ENCODE measurements at places on chromosomes 6 and 20. TPM values are rescaled to one million over a fixed set of nuclear protein-coding genes. Genes with fewer than 3 reads are reported as not detected.

NEDD9 gene
- total RNA-seq, result 16.7 TPM

FERMT1 gene
- 1.7 TPM for total RNA-seq

RNF39 gene
- not detected for total RNA-seq

DNA sequence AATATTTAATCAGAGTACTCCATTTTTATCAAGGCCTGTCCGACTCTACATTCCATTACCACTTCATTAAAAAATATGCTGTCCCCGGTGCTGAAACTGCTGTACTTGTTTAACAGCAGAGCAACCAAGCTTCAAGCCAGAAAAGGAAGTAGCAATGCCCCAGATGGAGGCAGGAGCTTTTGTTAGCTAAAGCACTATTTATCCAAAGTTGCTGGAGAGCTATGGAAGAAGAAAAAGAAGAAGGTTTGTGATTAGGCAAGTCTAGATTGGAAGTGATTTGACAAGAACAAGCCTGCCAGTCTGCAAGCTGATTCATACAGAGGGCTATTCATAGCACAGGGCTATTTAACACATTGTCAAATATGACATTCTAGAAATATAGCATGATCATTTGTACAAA, 160.9 kb upstream of the SPTLC3 start:
- no peak for DNase-seq

DNA sequence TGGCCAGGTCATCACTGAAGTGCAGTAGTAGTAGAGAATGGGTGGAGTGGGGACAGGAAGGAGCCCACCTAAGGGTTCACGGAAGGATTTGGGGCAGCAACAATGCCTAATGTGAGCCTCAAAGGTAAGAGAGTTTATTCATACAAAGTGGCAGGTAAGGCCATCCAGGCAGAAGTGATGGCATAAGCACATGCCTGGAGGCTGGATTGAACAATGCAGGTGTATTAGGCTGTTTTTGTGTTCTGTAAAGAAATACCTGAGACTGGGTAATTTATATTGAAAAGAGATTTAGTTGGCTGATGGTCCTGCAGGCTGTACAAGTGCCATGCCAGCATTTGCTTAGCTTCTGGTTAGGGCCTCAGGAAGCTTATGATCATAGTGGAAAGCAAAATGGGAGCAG, 48.3 kb downstream of the CLIC5 start:
- DNase-seq, result no peak

LRP11 gene
- total RNA-seq, result 74.7 TPM

TOX2 gene
- total RNA-seq, result 1.1 TPM

CD164 gene
- total RNA-seq, result 150 TPM

GRCh38 chr6:42093582-42094329, 43.4 kb downstream of the TAF8 start:
- no peak for DNase-seq

DNA sequence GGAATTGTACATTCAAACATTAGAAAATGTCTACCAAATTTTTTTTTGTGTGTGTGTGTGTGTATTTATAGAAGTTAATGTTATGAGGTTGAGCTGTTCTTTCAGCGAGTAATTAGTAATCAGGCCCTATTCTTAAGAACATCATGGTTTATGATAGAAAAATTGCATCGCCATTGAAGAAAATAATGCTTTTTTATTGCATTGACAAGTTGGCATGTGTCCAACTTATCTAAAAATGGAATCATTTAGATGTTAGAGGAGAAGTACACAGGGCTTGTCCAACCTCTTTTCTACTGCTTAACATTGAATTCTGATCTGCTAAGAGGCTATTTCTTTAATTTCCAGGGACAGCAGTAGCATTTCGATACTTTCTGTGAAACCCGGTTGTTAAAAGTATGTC, 61.6 kb upstream of the ADGRG6 start:
- DNase-seq, result no peak

DNA sequence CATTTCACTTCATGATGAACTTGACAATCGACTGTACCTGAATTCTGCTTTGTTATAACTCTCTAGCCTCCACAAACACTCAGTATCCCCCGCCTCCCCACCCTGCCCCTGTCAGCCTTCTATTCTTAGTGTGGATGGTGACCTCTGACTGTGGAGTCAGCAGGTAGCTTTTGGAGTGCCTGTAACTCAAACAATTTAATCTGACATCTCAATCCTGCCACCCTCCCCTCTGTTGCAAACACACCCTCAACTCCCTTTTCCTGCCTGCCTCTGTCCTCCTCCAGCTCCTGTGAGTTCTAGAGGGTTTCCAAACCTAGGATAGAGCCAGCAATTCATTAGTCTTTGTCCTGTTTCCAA, 20.3 kb downstream of the DAAM2 start:
- no peak for DNase-seq

TGM3 gene
- total RNA-seq, result not detected

KCNK16 gene
- not detected for total RNA-seq

PCSK2 gene
- total RNA-seq, result not detected

DNA sequence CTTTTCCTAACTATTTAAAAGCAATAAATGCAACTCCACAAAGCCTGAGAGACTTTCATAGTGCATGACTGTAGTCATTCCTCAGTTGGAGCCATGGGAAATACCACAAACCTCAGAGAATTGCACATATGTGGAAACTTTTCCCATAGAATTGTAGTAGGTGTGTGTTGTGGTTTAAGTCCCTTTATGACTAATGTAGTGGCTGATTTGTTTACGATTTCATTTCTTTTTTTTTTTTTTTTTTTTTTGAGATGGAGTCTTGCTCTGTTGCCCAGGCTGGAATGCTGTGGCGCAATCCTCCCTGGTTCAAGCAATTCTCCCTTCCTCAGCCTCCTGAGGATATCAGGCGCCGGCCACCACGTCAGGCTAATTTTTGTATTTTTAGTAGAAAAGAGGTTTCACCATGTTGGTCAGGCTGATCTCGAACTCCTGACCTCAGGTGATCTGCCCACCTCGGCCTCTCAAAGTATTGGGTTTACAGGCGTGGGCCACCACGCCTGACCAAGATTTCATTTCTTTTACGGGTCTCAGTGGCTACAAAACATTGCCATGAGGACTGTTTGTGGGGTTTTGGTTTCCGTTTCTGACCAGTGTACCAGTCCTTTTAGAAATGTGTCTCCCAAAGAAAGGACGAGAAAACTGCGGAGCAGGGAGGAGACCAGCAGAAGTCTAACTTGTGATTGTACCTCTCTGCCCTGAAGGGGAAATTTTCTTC, 212.1 kb upstream of the MARCKS start:
- DNase-seq, result peak; percentile 98

- DNase-seq, result no peak
Measured at GRCh38 chr6:42229506-42230119, 12.0 kb upstream of the MRPS10 start.

GRCh38 chr6:139580592-139581484, 206.4 kb upstream of the CITED2 start:
- no peak for DNase-seq

DNA sequence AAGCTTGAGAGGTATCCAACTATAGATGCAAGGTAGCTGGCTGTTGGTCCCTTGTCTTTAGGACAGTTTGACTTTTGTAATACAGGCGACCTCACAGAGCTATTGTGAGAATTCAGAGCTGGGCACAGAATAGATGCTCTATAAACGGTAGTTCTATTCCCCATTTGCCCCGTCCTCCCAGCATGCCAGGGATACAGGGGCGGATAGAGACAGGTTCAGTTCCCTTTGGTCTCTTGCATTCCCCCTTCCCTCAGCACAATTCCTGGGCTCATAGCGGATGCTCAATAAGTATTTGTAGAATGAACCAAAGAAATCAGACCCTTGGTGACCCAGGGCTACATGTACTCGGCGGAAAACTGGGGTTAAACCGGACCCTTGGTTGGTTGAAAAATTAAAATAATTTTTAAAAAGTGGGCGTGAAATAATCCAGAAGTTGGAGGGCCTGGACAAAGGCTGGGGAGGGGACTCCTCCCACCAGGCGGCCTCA, 707 bp upstream of the TOP1 start:
- no peak for DNase-seq

- no peak for DNase-seq
Measured at GRCh38 chr20:57659517-57660180, 39.4 kb upstream of the ZBP1 start.

DNA sequence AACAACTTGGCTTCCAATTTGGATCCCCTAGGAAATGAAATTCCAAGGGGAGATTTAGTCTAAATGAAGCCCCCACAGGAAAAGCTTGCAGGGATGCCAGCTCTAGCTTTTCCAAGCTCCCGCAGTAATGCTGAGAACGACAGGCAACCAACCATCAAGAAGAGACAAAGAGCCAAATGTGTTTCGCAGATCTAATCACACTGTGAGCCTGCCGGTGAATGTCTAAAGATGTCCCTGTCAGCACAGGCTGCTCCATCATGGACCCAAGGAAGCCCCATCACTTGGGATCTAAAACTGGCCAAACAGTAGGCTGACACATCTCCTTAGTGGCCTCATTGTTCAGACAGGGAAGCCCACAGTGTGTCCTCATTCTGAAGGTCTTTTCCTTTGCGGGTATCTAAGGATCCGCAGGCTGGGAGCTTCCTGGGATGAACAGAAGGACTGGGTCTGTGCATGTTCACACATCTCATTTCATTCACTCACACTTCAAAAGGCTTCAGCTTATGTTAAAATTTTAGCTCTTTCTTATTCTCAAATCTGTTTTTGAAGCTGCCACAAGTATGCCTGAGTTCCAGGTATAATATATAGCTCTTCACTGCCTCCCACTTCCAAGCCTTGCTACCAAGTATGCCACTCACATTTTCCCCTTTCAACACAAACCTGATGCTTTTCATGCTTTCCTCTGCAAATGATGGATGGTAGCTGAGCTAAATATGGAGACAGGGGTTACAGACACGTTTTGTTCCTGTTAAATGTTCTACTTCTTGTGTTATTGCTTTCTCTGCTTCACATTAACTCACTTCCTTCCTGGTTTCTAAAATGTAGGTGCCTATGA, 229.8 kb downstream of the HIVEP2 start:
- DNase-seq, result no peak

DNA sequence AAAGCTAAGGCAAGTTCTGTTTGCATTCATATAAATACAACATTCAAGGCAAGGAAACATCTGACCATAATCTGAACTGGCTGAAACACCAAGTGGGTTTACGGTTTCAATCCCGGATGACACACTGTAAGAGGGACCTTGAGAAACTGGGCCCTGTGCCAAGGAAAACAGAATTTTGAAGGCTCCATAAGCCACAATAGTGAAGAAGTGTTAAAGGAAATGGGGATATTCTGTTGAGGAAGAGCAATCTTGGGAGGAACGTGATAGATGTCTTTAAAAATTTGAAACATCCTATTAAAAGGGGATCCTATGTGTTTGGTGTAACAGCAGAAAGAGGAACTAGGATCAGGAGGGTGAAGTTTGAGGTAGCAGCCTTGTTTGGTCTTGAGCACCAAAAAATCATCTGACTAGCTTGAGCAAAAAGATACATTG, 82.4 kb upstream of the TAB2 start:
- peak; percentile 90 for DNase-seq

DNA sequence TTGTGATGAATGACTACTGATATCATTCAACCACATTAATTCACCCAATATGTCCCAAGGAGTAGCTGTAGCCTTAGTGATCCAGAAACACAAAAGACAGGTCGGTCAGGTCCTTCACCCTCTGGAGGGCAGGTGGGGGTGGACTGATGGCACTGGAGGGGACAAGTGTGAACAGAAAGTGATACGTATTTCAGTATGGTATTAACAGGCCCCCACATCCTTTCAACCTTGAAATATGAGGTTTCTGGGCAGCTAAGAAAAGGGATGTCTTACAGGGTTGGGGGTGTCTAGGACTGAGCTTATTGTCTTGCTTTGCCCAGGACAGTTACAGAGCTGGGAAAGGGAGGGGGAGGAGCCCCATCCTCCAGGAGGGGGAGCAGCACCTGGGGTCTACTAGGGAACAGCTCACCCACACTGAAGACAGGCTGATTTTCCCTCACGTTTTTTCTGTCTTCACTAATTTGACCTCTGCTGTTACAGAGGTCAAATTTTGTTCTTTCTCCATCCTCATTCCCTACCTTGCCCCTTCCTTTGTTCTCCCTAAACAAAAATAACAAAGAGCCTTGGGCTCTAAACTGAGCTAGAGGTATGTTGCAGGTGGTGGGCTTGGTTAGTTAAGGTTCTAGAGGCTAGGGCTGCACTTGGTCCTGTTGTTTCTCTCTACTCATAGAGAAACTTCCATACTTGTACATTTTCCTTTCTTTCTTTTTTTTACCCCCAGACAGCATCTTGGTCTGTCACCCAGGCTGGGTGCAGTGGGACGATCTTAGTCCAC, 38.0 kb upstream of the EEF1A1 start:
- DNase-seq, result no peak

TMC2 gene
- total RNA-seq, result not detected

Measured in IMR-90 (cell line).